ENCODE measurements at places on chromosomes 3 and 15.

GRCh38 chr15:90221246-90221900 is 12.4 kb downstream of the CIB1 start:
- peak; percentile 16 for DNase-seq

- DNase-seq, result no peak
Observed at GRCh38 chr3:192889679-192890078, 28.0 kb downstream of the MB21D2 start.

GRCh38 chr15:51172193-51172592 is 77.5 kb upstream of the TNFAIP8L3 start:
- no peak for DNase-seq

DNA sequence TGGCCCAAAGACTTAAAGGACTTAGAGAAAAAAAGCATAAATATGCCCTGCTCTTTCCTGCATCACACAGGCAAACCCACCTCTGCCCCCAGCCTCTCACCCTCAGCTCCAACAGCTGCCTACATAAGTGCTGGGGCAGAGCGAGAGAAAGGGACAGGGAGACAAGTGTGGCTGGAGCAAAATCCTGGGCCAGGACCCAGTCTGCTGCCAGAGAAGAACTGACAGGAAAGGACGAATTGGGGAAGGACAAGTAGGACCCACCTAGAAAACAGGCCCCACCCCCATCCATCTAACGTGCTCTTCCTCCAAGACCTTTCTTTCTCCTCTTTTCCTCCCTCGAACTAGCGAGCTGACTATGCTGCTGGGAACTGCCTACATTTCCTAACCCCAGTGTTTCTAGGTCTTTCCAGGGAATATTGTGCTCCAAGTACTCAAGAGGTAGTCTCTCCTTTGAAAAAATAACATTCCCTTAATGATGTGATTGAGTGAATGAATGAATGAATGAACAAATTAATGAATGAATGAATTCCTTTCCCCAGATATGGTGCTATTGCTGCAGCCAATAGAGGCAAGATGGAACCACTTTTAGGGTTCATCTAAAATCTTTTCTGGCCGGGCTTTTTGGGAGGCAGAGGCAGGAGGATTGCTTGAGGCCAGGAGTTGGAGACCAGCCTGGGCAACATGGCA is 18.4 kb downstream of the IGDCC4 start:
- DNase-seq, result no peak

- DNase-seq, result no peak
Observed at GRCh38 chr3:2211568-2211967, 112.9 kb downstream of the CNTN4 start.

- DNase-seq, result no peak
Observed at GRCh38 chr3:158313338-158313927, 203.5 kb downstream of the RSRC1 start.

- DNase-seq, result no peak
Observed at GRCh38 chr15:71048913-71049675, 66.2 kb upstream of the THSD4 start.

DNA sequence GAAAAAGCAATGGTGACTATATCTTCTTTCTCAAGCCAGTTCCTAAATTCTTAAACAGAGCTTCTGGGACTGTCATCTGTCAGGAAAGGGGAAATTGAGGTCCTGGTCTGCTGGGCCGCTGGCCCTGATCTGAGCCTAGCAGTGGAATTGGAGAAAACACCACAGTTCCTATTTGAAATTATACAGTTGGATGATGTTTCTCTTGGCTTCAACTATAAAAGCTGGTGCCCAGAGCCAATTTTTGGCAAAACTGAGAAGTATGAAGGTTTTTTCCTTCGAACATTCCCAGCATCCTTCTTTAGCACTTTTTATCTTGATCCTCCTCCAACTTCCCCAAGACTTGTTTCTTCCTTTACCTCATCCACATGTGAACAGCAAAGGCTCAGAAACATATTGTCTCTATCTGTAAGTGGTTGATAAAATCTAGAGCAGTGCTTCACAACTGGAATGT is 83.9 kb downstream of the CD47 start:
- no peak for DNase-seq

DNA sequence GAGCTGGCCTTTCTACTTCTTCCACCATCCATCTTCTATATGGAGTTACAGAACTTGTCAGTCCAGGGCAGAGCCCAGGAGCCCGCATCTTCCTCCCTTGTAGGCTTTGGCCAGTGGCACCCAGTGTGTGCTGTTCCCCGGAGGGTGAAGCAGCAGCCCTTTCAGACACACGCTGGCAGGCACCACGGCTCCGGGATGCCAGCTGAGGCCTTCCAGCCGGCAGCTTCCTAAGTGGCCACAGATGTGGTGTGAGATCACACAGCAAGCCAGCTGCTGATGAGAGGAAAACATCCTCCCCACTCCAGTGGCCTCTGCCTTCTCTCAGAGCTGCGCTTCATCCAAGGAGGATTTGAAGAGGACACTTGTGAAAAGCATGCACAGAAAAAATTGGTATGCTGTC is 24.1 kb downstream of the CRABP1 start:
- DNase-seq, result no peak

DNA sequence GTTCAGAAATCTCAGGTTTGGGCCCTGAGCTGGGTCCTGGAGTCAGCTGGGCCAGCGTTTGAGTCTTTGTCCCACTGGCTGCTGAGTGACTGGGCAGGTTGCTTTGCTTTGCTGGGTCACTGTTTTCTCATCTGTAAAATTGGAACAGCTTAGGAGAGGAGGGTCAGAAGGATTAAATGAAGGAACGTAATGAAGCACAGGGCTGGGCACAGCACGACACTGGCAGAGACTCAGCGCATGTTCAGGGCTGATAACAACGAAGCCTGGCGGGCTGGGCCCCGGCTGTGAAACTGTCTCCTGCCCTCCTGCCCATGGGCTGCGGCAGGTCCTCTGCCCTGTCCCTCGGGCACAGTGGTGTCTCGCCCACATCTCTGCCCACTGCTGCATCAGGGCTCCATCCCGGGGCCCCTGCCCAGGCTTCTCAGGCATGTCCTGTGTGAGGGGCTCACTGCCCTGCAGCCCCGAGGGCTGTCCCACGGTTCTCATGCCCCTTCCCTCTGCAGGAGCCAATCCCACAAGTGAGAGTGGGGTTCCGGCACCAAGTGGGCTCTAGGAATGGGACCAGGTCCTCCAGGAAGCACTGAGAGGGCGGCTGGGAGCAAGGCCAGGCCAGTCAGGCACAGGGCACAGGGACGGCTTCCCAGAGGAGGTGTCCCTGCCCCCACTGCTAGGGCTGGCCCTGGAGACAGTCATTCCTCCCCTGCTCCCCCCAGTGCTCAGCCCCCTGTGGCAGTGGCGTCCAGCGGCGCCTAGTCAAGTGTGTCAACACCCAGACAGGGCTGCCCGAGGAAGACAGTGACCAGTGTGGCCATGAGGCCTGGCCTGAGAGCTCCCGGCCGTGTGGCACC is 88.0 kb downstream of the TBC1D2B start:
- DNase-seq, result no peak

GRCh38 chr3:122322095-122323075 is 2.7 kb upstream of the CSTA start:
- no peak for DNase-seq

- no peak for DNase-seq
Observed at GRCh38 chr15:92528736-92529135, 126.8 kb downstream of the FAM174B start.

DNA sequence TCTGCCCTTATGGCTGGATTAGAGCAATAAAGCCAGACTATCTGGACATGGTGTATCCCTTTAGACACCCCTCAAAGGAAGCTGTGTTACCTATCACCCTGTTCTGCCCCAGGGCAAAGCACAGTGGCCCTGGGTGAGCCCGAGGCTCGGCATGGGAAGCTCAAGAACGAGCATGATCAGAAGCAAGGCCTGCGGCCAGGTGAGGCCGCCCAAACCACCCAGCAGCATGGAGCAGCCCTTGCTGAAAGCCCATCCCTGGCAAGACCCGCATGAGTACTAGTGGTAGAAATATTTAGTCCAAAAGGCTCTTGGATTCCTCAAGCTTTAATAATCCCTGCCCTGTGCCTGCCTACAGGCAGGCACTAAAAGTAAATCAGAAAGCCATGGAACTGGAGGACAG is 261.1 kb downstream of the MEX3B start:
- DNase-seq, result no peak

GRCh38 chr15:65906396-65906795 is 37.1 kb downstream of the RAB11A start:
- no peak for DNase-seq

- no peak for DNase-seq
Observed at GRCh38 chr3:100537646-100538338, 45.4 kb downstream of the TMEM45A start.

GRCh38 chr3:73511571-73512525 is 112.9 kb downstream of the PDZRN3 start:
- DNase-seq, result no peak

- no peak for DNase-seq
Observed at GRCh38 chr3:108295421-108296175, 750 bp upstream of the HHLA2 start.

DNA sequence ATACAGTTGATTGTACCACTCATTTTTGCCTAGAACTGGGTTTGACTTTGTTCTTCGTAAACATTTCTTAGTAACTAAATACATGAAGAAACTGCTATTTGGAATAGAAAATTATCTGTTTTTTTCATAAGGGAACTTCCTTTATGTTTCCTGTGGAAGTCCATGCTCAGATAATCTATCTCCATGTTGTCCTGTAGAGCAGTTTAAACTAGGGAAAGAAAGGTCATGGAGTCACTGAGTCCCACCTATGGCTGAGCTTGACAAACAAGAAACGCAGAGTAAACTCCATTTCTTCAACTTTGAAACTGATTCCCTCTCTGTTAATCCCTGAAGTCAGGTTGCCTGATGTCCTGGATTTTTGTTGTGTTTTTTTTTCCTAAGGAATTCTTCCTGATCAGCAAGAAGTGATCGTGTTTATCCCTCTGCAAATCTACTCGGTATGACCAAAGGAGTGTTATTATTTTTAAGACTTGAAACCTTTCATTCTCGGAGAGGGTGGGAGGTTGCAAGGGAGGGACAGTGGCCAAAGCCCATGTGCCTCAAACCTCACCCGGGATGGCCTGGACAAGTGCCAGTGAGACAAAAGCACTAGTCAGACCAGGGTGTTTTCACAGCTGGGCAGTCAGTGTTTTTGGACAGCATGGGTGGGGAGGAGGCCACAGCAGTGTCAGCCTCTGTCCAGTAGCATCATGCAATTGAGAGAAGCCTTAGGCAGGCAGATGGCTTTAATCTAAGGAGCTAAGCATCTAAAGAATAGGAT is 129.8 kb upstream of the PHLDB2 start:
- no peak for DNase-seq

GRCh38 chr15:92166029-92166428 is 227.7 kb upstream of the ST8SIA2 start:
- no peak for DNase-seq

DNA sequence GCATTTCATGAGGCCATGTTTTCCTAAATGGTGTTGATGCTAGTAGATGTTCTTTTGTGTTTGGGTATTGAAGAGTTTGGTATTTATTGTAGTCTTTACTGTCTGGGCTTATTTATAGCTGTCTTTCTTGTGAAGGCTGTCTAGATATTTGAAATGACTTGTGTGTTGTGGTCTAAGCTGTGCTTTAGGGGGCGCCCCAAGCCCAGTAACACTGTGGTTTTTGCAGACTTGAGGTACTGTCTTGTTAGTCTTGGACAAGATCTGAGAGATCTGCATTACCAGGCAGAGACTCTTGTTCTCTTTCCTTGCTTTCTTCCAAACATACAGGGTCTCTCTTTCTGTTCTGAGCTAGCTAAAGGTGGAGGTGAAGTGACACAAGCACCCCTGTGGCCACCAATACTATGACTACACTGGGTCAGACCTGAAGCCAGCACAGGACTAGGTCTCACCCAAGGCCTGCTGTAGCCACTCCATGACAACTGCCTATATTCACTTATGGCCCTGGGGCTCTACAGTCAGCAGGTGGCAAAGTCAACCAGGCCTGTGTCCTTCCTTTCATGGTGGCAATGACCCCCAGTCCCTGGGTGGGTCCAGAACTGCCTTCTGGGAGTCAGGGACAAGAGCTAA is 152.1 kb upstream of the TBC1D5 start:
- peak; percentile 2 for DNase-seq

DNA sequence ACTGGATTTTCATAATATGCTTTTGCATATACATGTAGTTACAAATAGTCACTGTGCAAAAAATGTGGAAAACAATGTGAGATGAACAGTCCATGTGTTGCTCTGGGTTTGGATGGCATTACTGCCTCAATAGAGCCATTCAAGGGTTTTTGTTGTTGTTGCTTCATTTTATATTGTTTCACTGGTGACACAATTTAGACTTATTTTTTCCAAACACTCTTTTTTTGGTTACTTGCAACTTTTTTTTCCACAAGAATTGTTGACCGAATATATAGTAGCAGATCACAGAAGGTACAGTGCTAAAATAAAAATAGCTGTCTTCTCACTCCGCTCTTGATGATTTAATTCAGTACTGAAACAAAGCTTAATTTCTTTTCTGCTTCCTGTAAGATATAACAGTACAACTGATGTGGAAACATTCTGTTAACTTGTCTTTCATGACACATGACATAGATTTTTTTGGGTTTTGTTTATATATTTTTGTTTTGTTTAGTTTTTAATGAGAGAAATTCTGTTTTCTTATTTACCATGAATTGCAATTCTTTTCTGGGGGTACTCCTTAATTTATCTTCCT is 618.6 kb downstream of the NAALADL2 start:
- DNase-seq, result no peak

GRCh38 chr15:60356832-60357231 is 41.0 kb downstream of the ANXA2 start:
- no peak for DNase-seq

DNA sequence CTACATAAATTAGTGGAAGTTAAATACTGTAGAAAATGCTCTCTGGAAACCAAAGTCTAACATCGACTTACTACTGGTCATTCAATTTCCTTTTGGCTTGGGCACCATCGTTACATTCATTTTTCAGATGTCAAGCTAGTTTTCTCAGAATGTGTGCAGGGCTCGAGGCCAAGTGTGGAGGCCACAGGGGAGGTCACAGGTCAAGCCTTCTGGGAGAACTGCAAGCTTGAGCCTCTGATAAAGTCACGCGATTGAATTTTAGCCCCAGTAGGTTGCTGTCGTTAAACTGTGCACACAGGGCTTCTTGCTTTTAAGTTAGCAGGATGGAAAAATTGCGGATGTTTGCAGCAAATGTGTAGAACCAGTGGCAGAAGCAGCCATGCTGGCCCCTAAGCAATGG is 182.2 kb downstream of the APBA2 start:
- no peak for DNase-seq

- no peak for DNase-seq
Observed at GRCh38 chr3:30604558-30604957, 1.8 kb upstream of the TGFBR2 start.

DNA sequence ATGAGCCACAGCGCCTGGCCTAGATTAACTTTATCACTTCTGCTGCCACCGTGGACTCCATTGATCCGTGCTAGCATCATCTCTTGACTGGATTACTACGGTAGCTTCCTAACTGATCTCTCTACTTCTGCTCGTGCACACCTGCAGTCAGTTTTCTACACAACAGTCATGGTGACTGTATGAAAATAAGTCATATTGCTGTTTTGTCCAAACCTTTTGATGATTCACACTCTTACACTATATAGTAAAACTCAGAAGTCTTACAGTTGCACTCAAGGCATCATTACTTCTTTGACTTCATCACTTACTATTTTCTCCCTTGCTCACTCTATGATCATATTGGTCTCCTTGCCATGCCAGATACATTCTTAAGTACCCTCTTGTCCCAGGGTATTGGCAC is 10.1 kb downstream of the PDCD6IP start:
- DNase-seq, result no peak

All from NCI-H774 (cell line).